ENCODE measurements at places on chromosomes 5 and 9. TPM values are rescaled to one million over a fixed set of nuclear protein-coding genes. Genes with fewer than 3 reads are reported as not detected.

DNA sequence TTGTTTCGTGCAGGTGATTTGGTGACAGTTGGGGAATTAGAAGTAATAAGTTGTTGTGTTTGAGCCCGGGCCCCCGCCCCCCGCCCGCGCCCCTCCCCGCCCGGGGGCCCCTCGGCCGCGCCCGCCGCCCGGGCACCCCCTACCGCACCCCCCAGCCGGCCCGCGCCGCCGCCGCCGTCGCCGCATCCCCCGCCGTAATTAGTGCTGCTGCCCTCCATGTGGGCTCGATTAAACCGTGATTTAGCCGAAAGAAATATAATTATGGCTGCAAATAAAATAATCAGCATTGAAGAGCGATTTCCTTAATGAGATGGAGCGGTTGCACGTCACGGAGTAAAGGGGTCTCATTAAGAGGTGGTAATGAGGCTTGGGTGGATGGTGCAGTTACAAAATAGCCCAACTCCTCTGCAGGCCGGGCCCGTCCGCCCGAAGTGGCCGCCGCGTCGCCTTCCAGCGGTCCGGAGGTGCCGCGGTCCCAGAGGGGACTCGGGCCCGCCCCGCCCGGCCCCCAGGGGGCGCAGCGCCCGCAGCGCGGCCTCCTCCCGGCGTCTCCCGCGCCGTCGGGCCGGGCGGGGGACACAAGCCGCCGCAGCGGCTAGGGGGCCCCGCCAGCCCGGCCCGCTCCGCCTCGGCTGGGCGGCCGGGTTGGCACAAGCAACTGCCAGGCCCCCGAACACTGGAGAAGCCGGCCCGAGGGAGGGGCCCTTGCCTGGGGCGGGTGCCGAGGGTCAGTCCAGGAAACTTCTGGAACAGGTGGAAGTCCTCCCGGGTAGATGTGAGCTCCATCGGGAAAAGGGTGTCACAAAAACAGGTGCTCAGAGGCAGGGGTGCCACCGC, 6.9 kb upstream of the OTP start:
- peak; percentile 30 for DNase-seq

The PCYOX1L gene
- total RNA-seq = 0.69 TPM

- no peak for DNase-seq
Measured at GRCh38 chr5:121373371-121373770, 478.3 kb upstream of the FTMT start.

- peak; percentile 14 for DNase-seq
Measured at GRCh38 chr5:528629-529511, 4.6 kb upstream of the SLC9A3 start.

DNA sequence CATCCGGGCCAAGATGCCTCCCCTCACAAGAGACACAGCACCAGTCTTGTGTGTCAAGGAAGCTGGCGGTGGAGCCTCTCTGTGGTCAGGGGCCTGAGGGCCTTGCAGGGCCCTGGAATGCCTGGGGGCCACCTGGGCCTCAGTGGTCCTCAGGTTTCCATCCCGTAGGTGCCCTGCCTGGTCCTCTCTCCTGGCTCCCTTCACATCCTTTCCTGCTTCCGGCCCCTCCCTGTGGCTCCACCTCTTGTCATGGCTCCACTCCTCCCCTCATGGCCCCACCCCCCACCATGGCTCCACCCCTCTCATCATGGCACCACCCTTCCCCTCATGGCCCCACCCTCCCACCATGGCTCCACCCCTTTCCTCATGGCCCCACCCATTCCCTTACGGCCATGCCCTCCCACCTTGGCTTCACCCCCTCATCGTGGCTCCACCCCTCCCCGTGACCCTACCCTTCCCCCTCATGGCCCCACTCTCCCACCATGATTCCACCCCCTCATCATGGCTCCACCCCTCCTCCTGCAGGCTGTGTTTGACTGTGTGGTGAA, 175.8 kb downstream of the CACNA1B start:
- DNase-seq = no peak

- no peak for DNase-seq
Measured at GRCh38 chr5:147348046-147348445, 113.2 kb downstream of the STK32A start.

DNA sequence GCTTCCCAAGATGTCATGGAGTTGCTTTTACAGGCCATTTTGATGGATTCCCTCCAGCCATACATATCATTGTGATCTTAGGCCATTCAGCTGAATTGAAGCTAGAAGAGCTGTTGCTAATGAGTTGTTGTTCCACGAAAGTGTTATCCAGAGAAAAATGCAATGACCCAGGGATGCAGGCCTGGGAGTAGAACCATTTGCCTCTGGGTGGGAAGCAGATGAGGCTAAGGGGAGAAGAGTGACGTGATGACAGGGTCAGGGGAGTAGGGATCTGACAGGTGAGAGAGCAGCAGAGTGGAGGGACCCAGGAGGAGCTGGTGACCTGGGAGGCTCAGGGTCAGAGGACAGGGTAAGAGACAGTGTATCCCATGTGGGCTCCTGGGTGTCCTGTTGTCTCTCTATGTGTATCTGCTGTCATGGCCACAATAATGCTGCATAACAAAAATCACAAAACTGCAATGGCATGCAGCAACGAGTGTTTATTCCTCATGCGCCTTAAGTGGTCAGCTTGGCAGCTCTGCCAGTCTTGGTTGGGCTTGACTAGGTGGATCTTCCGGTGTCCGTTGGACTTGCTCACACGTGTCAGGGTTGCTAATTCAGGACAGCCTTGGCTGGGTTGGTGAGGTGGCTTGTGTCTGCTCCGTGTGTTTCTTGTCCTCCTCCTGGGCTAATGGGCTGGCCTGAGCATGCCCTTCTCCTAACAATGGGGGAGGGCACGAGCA, 90.6 kb downstream of the LIFR start:
- DNase-seq = no peak

- DNase-seq = no peak
Measured at GRCh38 chr5:71582945-71583584, 4.1 kb upstream of the MCCC2 start.

DNA sequence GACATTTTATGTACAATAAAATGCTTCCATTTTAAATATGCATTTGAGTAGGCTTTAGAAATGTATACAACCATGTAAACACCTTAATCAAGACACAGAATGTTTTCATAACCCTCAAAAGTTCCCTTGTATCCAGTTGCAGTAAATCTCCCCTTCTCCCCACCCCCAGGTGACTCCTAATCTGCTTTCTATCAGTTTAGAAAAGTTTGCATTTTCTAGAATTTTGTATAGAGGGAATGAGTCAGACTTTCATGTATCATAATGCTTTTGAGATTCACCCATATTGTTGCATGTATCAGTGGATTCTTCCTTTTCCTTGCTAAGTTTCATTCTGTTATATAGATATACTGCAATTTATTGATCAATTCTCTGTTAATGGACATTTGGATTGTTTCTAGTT, 17.7 kb upstream of the ZBED3 start:
- no peak for DNase-seq

The SUSD3 gene
- 0.54 TPM for total RNA-seq

DNA sequence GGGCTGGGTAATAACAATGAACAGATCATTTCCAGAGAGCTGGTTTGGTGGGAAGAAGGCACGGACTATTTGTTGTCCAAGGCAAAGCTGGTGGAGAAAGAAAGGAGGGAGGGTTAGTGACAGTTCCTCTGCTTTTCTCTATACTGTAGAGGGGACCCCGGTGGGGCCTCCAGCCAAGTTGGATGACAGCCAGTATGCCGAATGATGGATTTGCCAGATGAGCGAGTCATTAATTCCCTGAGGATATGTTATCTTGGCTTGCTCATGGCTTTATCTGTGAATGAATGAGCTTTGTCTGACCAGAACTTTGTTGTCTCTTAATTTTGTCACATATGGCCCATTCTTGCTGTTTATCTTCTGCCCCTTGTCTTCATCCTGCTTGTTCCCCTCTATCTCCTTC, 158.6 kb upstream of the GLRA1 start:
- DNase-seq = no peak

- no peak for DNase-seq
Measured at GRCh38 chr9:91857291-91858212, 92.5 kb downstream of the ROR2 start.

DNA sequence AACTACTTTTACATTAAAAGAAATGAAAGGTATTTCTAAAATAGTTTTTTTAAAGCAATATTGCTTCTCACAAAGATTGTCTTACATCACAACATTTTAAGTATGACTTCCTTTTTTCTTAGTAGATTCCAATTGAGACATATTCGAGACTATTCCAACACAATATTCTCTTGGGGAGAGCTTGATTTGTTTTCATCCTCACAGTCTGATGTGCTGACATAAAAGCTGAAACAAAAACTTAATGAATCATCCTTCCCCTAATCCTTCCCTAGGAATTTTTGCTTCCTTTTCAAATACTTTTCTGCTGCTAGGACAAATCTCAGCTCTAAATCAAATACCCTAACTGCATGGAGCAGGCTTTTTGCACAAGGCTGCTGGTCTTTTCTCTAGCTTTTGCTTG, 245.8 kb upstream of the MAP3K1 start:
- no peak for DNase-seq

The PCDHB4 gene
- 2.0 TPM for total RNA-seq

DNA sequence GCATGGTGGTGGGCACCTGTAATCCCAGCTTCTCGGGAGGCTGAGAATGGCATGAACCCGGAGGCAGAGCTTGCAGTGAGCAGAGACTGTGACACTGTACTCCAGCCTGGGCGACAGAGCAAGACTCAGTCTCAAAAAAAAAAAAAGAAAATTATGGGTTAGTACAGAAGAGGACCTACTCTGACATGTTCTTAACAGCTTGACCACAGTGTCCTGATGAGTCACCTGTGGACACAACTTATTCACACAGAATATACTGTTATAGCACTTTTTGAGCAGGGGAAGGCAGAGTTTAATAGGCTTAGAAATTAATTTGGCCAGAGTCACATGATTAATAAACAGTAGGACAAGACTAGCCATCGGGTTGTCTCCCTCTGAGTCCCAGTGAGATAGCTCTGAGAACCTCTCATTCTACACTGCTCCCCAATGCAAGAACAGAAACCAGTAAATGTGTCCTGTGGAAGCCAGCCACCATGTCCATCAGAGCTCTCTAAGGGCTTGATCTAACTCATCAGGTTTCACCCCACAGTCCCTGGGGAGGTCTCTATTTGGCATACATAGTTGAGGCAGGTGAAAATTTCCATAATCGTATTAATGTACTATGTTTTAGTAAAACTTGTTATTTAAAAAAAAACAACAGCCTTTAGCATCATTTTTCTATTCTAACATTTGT, 1077.9 kb upstream of the C9orf72 start:
- DNase-seq = no peak

DNA sequence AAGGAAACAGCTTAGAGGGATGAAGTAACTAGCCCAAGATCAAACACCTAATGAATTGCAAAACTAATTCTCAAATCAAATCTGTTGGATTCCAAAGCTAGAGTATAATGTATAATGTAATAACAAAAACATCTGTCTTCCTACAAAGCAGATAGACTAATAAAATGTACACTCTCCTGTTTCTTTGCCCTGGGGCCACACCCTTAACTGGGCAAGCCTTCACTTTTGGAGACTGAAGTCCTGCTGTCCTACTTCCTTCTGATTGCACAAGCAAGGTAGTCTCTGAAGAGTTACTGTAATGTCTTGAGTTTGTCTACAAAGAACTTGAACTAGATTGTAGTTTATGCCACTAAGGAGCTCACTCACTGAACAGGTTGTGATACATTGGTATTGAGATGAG, 2.5 kb downstream of the TTC1 start:
- no peak for DNase-seq

The RASGRF2 gene
- total RNA-seq = 5.5 TPM

GRCh38 chr5:95961617-95962474, at the start of gene ELL2:
Gene ELL2 (minus strand): TSS chr5:95961851. CDS start chr5:95961721, 130 bp downstream.
- peak; percentile 98 for DNase-seq

- no peak for DNase-seq
Measured at GRCh38 chr5:7908317-7908716, 39.4 kb downstream of the MTRR start.

- no peak for DNase-seq
Measured at GRCh38 chr5:31153521-31153920, 40.0 kb upstream of the CDH6 start.

DNA sequence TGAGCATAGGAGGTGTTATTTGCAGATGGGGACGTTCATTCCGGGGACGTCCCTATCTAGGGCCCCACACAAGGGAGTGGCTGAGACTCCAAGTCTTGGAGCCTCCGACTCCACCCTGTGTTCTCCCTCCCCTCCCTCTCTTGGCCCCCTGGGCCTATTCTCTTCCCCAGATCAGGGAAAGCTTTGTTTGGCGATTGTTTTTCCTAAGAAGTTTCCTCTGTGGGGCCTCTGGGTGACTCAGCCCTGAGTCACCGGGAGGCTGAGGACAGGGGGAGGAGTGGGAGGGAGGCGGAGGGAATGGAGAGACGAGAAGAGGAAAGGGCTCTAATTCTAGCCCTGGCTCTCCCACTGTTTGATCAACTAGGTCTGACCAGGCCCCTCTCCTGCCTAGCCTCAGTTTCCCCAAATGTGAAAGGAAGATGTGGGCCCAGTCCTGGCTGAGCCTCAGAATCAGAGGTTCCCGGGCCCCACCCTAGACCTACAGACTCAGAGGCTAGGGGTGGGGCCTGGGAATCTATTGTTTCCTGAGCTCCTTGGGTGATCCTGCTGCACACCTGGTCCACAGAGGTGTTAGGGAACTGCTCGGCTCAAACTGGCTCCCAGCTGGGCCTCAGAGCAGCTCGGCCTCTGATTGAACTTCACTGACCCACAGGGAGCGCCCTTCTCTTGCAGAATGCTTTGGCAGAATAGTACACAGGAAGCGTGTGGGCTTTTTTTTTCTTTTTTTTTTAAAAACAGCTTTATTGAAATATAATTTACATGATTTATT, 19.2 kb downstream of the GSN start:
- DNase-seq = peak; percentile 90

GRCh38 chr5:124986667-124987066, 240.2 kb upstream of the ZNF608 start:
- DNase-seq = no peak

- no peak for DNase-seq
Measured at GRCh38 chr9:23663125-23663524, 162.9 kb downstream of the ELAVL2 start.

DNA sequence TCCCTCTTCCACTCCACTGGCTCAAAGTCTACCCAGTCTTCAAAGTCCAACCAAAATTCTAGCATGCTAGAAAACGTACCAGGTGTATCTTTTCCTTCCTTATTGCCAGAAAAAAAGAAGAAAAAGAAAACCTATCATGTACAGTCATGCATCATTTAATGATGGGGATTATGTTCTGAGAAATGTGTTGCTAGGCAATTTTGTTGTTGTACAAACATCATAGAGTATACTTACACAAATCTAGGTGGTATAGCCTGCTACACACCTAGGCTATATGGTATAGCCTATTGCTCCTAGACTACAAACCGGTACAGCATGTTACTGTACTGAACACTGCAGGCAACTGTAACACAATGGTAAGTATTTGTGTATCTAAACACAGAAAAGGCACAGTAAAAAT, 104.8 kb downstream of the SREK1 start:
- DNase-seq = no peak

- no peak for DNase-seq
Measured at GRCh38 chr5:95007921-95008597, 276.8 kb downstream of the MCTP1 start.

- peak; percentile 51 for DNase-seq
Measured at GRCh38 chr9:137449931-137450538, 8.9 kb upstream of the ENTPD8 start.

Data from psoas muscle (tissue), 8 donors.